ENCODE measurements at places on chromosomes 5 and 9.
A peak's percentile ranks its signal among the peaks of the same experiment; 100 is the strongest.

- no peak for DNase-seq
These were observed 63.8 kb upstream of the ZNF462 start for GRCh38 chr9:106799152-106799551.

DNA sequence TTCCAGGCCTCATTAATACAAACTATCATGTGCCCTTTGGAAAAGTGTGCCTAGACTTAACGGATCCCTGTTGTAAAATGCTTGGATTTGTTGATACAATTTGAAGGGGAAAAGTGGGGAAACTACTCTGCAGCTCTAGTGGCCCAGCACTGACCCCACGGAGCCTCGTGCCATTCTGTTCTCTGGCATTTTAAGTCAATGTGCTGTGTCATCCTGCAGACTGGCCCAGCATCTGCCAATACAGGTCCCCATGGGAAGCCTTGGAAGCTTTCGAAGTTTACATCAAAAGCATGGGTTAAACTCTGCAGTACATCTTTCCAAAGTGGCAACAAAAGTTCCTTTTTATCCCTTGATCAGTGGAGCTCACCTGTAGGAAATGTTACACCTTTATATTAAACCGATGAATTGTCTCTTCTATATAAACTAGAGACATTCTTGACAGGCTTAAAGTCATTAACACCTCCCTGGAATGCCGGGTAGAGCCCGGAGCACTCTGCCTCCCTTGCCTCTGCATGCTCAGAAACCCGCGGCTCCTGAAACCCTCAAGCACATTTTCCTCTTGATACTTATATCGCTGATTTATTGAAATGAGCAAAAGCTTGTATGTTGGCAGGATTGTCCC lies 596.0 kb upstream of the ADAMTS16 start:
- DNase-seq: no peak

- peak; percentile 60 for DNase-seq
These were observed 12.2 kb upstream of the OR13J1 start for GRCh38 chr9:35882263-35882848.

DNA sequence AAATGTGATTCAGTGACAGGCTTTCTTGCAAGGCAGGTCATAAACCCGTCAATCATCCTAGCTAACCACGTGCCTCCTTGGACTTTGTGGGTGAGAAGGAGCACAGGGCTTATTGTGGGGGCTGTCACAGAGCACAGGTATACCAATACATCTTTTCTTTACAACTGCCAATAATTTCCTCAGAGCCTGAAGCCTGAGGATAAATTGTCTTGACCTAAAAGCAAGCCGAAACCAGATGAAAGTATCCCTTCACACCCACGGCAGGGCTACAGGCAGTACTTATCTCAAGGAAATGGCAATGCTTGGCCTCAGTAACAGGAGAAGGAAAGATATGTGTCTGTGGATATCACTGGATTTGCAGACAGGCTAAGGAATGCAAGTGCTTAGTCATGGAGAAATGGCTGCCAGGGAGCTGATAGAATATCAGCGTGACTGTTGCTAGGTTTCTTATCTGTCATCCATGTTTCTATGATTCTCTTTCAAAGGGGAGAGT lies 90.3 kb upstream of the ZNF366 start:
- DNase-seq: no peak

DNA sequence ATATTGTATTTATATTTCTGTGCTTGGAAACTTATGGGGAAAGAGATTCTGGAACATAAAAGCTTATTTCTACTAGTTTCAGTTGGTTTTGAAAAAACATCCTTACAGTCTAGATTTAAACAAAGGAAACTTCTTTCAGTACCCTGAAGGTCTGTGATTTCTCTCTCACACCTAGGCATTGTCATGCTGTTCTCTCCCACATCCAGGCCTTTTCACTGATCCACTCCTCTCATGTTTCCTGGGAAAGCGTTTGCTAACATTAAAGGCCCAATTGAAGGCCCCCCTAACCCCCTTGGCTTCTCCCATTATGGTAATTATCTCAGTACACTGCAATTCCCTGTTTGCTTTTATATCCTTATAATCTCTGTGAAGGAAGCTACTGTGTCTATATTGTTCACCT lies 856 bp upstream of the PCDHGA3 start:
- DNase-seq: no peak

DNA sequence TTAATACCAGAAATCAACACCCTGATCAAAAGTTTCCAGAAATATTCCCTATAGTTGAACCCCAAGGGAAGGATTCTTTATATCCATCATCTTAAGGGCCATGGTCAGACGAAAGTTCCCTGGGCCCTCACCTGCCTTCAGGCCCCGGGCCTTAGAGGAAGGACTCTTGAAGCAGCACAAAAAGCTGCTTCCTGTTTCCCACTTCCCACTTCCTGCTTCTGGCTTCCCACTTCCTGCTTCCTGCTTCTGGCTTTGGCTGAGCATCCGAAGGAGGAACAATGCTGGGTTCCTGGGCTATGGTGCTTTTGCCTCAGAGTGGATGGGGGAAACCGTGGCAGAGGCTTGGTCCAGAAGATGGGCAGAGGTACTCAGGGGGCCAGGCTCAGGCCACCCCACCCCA lies 25.8 kb upstream of the DAP start:
- no peak for DNase-seq
